8988T (cell line): ENCODE measurements at places on chromosomes 3 and 15.

- no peak for DNase-seq
Observed at GRCh38 chr3:14980689-14981088, 33.3 kb downstream of the NR2C2 start.

GRCh38 chr3:59185591-59186369, 136.0 kb upstream of the CFAP20DC start:
- DNase-seq, result no peak

DNA sequence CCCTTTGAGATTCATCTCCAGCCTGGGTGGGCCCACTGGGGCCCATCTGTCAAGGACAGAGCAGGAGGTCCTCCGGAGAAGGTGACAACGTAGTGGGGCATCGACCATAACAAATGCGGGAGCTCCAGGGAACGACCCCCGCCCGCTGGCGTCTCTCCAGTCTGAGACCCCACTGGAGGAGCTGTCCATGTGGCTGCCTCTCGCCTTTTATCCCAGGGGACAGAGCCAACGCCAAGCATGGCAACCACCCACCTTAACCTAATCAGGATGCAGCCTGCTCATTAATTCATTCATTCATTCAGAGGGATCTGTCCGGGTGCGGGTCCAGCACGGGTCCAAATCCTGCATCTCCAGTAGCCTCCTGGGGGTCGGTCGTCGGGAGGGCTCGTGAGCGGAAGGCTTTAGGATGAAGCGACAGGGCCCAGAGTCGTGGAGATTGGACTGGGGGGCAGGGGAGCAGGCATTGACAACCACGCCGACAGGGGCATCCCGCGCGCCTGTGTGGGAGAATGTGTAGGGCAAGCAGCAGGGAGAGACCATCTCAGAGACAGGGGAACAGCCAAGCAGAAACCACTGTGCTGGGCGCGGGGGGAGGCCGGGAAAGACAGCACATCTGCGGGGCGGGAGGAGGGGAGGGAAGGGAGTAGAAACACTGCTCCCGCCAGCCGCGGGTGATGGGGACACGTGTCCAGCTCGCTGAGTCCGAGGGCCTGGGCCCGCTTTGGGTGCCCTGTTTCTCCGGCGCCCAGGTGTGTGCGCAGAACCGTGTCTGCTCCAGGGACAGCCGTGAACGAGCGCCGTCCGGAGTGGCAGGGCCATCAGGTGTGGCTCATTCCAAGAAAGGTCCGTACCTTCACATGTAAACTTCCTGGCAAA, 1.9 kb downstream of the PIGZ start:
- DNase-seq, result no peak

- DNase-seq, result no peak
Observed at GRCh38 chr3:154588831-154589230, 158.8 kb upstream of the GPR149 start.
